Type B pancreatic cell (in vitro differentiated cells): ENCODE measurements at places on chromosomes 11 and 22.
A peak's percentile ranks its signal among the peaks of the same experiment; 100 is the strongest.

- DNase-seq = no peak
These were observed 33.5 kb downstream of the GAB4 start for GRCh38 chr22:16974298-16975084.

- DNase-seq = no peak
These were observed 65.2 kb downstream of the DSCAML1 start for GRCh38 chr11:117731722-117732290.

GRCh38 chr11:76269661-76270261, 63.5 kb upstream of the WNT11 start:
- no peak for DNase-seq

DNA sequence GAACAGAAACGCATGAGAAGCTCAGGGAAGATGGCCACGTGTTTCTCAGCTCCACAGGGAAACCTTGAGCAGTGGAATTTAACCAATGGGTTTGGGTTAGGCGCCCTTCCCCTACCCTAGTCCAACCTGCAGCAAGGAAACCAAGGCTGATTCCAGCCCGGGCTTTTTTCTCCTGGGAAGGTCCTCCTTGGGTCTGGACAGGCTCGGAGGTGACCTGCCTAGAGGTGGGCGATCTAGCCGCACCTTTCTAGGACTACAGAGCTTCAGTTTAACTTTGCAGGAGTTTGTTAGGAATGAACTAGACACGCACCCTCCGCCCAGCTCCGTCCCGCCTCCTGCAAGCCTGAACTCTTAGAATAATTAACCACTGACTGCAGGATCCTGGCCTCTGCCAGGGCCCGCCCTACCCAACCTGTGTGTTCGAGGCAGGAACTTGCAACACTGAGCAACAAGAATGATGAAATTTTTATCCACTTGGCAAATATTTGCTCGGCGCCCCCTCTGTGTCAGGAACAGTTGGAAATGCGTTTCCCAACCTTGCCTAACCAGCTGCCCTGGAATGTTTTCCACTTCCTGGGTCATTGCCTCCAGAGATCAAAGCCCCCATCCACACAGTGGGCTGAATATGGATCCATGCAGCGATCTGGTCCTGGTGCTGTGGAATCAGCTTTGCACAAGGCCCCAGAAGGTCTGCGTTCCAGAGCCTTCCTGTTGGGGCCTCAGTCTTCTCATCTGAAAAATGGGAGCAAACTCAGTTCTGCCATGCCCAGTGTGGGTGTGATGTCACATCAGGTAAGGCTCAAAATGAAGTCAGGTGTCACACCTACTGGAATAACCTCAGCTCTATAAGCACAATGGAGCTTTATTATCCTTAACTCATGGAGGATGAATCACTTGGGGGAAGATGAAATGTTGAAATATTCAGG, 13.3 kb downstream of the MPST start:
- no peak for DNase-seq

DNA sequence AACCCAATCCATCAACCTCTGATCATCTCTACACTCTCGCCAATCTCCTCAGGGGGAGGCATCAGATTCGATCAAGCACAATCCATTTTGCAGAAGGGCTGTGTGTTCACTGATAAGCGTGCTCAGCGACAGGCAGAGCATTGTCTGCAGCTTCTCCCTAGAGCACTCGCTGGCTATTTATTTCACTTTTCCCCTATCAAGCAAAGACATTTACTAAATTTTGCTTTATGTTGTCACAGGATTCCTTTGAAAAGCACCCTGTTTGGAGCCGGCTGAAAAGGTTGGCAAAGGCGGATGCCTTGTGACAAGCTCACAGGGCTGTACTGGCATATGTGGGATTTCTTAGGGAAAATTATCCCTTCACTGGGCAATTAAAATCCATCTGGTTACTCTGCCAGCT, 1381.5 kb upstream of the TENM4 start:
- DNase-seq = no peak

- no peak for DNase-seq
These were observed 739.8 kb upstream of the API5 start for GRCh38 chr11:42571878-42572610.

DNA sequence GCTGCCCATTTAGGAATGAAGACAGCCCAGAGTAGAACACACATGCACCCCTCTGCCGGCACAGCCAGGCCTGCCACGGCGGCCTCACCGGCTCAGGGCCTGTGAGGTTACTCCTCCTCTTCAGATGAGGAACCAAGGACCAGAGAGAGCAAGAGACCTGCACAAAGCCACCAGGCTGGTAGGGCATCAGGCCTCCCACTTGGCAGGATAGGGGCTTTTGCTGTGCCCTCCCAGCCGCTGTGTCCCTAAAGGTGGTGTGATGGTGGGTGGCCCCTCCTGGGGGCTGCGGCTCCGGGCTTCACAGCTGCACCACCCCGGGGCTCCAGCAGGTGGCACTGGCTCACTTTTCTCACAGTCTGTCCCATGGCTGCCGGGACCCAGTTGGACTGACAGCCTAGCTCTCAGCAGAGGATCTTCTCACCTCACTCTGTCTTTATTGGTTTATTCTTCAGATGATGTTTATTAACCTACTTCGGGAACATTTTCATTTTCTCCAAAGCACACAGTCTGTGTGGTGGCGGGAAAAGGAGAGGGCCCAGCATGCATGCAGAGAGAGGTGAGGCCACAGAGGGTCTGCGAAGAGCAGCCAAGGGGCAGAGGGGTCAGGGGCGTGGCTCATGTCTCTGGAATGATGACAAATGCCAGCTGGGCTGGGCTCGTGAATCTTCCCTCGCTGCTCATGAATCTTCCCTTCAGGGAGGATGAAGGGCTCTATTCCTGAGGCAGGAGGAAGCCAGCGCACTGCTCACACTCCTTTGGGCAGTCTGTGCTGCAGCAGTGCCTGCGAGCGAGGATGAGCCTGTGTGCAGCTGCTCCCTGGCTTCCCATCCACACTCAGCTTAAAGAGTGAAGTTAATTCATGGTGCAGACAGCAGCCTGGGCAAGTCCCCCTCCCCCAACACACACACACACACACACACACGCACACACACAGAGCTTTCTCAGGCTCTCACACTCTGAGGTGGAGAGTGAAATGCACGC, 101.1 kb upstream of the PITPNB start:
- peak; percentile 83 for DNase-seq

- DNase-seq = no peak
These were observed 14.2 kb upstream of the APOBEC3A start for GRCh38 chr22:38943201-38943600.

- DNase-seq = peak; percentile 49
These were observed 619.7 kb downstream of the BRD1 start for GRCh38 chr22:49208004-49208402.

DNA sequence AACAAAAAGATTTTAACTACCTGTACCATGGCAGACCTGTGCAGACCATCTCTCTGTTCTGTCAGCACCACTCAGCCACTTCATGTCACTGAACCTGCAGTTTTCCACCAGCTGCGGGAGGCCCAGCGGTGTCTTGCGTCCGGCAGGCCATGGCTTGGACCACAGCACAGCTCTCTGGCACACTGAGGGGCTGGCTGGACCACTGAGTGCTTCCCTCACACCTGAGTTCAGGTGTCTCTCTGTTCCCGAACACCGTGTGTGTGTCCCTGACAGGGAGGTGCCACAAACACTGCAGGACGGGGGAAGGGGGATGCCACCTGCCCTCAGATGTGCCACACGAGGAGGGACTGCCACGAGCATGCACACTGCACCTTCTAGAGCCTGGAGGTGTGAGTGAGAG, 17.7 kb downstream of the MOV10L1 start:
- DNase-seq = no peak
